ENCODE measurements at places on chromosomes 7 and 10.

DNA sequence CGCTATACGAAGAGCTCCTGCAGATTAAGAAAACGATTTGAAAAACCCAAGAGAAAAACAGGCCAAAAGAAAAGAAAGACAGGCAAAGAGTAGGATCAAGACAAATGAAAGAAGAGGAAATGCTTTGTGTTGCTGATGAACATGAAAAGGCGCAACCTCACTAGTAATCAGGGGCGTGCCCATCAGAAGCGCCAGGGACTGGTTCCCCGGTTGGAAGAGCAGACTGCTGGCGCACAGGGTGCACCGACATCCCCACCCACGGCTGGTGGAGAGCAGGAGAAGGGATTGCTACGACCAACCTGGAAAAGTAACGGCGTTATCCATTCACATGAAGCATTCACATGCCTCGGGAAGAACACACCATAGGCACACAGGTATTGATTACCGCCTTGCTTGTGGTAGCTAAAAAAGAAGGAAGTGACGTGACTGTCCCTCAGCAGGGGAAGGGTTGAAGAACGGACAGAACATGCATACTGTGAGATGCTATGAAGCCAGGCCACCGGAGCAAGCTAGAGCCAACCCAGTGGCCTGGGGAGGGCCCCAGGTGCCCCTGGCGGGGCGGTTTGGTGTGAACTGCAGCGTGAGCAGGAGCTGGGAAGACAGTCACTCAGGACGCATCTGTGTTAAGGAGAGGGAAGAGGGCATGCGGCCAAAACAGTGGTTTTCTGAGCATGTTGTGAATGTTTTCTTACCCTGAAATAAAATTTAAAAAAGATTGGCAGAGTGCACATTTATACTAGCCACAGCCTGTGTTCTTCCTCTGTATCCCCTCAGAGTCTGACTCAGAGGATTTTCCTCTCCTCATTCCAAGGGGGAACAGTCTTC, 18.3 kb downstream of the AGAP3 start:
- peak; percentile 54 for DNase-seq

GRCh38 chr10:20608503-20608902, 288.6 kb downstream of the NEBL start:
- no peak for DNase-seq

- DNase-seq: no peak
These were observed 28.5 kb downstream of the CUX1 start for GRCh38 chr7:101845974-101846373.

GRCh38 chr10:19046679-19047078, 1.9 kb upstream of the MALRD1 start:
- DNase-seq: no peak

- no peak for DNase-seq
These were observed 31.0 kb downstream of the TACR2 start for GRCh38 chr10:69385454-69386350.

- DNase-seq: no peak
These were observed 312.8 kb downstream of the LRMDA start for GRCh38 chr10:75744261-75744660.

DNA sequence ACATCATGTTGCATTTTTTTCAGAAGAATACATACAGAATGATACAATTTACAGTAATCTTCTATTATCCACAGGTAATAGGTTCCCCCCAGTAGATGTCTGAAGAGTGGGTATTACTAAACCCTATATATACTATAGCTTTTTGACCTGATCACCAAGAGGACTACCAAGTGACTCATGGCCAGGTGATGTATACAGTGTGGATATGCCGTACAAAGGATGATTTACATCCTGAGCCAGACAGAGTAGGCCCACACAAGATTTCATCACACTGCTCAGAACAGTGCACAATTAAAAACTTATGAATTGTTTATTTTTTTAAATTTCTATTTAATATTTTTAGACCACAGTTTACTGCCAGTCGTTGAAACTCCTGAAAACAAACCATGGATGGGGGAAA, 70.6 kb downstream of the STEAP1B start:
- no peak for DNase-seq

GRCh38 chr7:79806161-79806734, 328.4 kb upstream of the GNAI1 start:
- DNase-seq: no peak

GRCh38 chr10:117477961-117478670, 64.4 kb upstream of the EMX2 start:
- DNase-seq: no peak

DNA sequence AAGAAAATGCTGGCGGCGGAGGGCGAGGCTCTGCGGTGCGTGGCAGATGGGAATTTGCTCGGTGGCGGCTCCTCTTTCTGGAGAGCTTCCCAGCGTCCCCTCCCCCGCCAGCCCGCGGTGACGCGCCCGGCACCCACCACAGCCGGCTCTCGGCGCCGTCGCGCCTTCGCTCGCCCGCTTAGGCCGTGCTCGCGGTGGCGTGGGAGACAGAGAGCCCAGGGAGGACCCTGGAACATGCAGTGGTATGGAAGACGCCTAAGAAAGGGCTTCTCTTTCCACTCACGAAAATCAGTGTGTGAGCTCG, 576 bp upstream of the CSGALNACT2 start:
- no peak for DNase-seq

GRCh38 chr7:23633417-23633816, 36.2 kb downstream of the CCDC126 start:
- DNase-seq: no peak

GRCh38 chr7:2476298-2476697, at the start of gene GRIFIN:
GRIFIN (minus strand) TSS chr7:2476398; CDS start chr7:2476383, 15 bp downstream.
- DNase-seq: no peak

DNA sequence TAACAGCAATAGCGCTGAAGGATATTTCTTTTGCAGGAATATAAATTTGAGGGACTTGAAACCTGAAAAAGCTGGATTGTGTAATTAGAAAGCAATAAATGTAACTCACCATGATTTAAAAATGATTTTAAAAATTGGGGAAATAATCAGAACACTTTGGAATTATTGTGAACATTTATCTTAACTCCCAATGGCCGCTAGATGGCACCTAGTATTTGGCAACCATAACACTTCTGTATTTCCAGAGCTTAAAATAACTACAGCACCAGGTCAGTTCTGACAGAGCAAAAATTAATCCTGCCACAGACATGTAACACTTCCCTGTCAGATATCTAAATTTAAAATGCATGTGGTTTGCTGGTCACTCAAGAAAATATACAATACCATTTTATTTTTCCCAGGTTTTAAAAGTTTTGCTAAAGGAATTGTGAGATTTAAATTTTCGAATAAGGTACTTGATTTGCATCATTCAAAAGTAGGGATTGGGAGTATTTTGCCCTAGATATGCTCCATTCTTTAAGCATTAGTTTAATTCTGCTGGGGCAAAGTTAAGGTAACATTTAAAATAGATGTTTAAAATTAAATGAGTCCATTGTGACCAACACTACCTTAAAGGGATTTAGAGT, 144.5 kb downstream of the PPP1R3A start:
- peak; percentile 81 for DNase-seq

GRCh38 chr7:43767311-43767710, 8.8 kb downstream of the BLVRA start:
- DNase-seq: no peak

GRCh38 chr7:129422727-129423126, 11.5 kb upstream of the STRIP2 start:
- DNase-seq: no peak

GRCh38 chr7:101126651-101127459, at the start of gene SERPINE1:
SERPINE1 (plus strand) TSS chr7:101127104; CDS start chr7:101128394, 1,290 bp downstream.
- DNase-seq: peak; percentile 97

GRCh38 chr10:113854761-113855588, 514 bp downstream of the NHLRC2 start:
- DNase-seq: peak; percentile 18

DNA sequence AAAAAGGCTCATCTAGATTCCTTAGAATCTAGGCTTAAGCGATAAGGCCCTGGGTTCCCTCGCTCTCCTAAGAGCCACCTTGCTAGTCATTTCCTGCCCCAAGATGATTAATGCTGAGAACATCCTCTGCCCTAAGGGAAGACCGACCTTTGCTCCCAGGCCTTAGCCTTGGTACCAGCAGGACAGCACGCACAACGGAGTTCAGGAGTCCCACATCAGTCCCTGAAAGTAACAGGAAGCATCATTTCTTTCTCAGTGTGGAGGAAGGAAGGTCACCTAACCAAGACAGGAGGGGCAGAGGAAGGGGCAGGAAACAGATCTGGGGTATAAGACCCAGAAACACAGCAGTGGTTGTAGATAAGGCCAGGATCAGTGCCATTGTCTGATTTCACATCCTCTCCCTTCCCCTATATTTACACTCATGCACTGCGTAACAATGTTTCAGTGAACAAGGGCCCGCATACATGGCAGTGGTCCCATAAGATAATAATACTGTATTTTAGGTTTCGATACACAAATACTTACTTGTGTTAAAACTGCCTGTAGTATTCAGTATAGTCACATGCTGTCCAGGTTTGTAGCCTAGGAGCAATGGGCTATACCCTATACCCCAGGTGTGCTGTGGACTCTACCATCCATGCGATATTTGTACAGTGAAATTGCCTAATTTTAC, 8.1 kb upstream of the FAM107B start:
- peak; percentile 2 for DNase-seq

GRCh38 chr10:125114761-125115391, 45.5 kb downstream of the CTBP2 start:
- DNase-seq: no peak

DNA sequence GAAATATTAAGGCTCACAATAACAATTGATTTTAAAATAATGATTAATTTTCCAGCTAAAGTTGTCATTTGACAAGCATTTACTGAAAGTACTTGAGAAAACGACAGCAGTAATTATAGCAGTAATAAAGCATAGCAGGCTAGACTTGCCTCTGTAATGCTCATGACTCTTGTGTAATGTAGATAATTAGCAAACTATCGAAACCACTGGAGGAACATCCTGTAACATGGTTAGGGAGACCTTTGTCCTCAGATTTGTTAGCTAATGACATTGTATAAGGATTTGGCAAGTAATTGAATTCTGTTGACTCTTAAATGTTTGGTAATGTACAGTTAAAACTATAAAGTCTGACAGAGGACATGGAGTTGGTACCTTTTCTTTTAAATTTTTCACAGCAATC, 24.8 kb downstream of the ARL4A start:
- no peak for DNase-seq

DNA sequence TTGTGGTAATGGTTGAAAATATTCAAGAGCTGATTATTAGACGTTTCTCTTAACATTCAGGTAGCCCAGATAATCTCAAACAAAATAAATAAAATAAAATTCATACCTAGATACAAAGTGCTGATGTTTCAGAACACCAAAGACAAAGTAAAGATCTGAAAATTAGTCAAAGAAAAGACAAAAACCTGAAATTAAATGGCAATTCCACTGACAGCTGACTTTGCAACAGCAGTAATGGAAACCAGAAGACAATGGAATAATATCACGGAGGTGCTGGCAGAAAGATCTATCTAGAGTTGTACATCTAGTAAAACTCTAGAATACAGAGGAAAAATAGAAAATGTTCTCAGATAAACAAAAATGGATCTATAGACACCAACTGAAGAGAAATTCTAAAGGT, 58.0 kb upstream of the IKZF1 start:
- no peak for DNase-seq

DNA sequence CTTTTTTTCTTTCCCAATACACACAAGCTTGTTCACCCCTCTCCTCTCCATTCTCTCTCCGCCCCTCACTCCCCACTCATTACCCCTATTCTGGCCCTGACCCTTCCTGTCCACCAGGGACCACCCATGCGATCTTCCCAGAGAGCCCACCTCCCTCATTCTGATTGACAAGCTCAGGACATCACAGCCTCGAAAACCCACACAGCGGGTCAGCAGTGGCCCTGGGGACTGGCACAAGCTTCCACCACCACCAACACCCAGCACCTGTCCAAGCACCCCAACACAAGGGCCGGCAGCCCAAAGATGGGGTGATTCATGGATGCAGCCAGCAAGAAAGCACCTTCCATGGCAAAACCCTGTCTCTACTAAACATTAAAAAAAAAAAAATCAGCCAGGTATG, 50.0 kb upstream of the USP6NL start:
- no peak for DNase-seq

DNA sequence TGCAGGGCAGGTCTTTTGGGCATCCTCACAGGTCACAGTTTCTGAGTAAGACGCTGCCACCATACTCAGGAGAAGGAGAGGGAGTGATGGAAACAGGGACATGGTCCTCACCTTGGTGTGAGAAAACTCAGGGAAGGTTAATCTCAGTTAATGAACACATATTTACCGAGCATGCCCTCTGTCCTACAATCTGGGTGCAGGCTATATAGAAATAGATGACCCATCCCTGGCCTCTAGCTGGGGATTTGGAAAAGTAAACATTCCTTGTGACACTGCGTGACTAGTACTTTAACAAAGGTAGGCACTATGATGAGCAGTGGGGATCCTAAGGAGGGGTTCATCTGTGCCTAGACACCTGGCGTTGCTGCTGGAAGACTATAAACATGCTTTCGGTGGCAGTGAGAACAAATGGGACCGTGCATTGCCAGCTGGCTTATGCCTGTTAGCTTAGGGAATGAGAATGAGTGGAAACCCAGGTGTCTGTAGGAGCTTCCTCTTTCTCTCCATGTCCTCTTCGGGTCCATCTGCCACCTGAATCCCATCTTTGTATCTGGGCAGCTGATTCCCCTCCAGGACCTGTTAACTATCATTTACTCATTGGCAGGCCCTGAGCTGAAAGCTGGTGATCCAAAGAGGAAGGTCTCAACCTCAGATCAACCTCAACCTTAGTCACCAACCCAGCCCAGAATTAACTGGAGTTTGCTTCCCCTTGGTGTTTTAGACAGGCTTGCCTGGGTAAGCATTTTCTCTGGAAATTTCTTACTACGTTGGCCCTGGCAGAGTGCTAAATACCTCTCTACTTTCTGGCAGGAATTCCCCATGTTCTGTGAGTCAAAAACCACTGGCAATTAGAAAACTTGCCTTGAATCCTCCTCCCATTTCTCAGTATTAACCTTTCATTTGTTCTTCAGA, 794 bp downstream of the MBL2 start:
- no peak for DNase-seq

GRCh38 chr7:155277385-155277994, 20.2 kb upstream of the INSIG1 start:
- no peak for DNase-seq

- DNase-seq: no peak
These were observed 137.4 kb downstream of the CHRM2 start for GRCh38 chr7:137005873-137006272.

DNA sequence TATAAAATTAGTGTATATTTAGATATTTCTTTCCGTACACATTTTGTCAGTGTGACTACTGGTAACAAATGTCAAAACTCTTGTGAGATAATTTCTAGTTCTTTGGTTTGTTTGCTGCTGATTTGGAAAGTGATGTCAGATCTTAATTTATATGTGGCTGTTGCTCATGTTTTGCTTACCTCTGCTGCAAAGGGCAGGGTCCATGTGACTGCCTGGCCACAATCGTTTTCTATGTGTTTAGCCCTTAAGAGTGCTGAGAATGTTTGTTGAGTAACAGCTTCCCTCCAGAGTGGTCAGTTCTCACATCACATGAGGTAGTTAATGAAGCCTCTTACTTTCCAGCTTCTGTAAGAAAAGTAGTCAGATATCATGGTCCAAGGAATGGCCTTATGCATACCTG, 4.2 kb downstream of the NRBF2 start:
- DNase-seq: no peak

DNA sequence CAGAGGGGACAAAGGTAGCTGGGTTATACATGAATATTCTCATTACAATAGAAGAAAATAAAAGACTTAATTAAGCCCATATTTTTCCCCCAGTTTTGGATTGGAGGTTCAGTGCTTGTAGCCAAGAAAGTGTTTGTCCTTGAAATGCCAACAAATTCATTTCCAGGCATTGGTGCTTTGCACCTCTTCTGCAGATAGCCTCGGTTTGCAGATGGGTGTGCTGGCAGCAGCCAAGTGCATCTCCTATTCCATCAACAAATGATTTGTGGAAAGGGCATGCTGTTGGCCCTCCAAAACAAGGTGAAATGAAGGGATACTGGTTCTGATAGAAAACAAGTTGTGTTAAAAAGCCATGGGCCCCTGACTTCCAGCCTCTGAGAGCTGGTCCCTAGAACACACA, 187.3 kb downstream of the DPY19L1 start:
- DNase-seq: no peak

Data from amniotic stem cell (primary cell).